OCI-M1 (cell line): ENCODE measurements at places on chromosomes 1 and 21.

DNA sequence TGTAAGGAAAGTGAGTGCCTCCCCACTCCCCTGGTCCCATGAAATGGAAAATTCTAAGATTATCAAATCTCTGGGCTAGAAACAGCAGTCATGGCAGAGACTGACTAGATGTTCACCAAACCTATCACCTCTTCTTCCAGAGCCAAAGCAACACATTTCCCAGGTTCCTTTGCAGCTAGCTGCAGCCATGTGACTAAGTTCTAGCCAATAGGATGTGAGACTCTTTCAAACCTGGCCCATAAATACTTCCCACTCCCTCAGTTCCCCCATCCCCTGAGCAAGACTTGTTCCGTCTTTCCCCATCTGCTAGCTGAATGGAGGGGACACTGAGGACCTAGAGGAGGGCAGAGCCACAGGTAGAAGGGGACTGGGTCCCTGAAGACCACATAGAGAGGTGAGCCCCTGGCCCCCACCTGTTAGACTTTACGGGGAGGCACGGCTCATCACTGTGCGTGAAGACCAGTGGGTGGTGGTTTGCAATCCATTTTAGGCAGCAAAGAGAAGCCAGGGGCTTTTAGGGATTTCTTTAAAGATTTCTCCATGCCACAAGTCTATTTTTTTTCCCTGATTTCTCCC, 17.2 kb downstream of the FAM43B start:
- DNase-seq: no peak

- DNase-seq: no peak
Measured at GRCh38 chr1:43451157-43451591, 2.6 kb downstream of the HYI start.

DNA sequence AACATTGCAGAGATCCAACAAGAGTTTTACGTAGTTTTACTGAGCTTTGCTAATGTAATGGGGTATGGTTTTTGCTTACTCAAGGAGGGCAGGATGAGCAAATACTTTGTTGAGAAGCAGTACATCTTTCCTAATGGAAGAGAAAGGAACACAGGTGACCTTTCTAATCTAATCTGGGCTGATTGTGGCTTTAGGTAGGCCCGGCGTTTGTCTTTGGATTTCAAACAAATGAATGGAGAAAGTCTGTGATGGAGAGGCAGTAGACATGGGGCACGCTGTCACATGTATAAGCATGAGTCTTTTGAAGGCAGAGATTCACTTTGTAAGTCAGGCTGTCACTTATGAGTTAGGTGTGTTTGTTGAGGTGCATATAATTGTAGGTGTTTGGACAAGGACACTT, 1.7 kb downstream of the PLEKHM2 start:
- no peak for DNase-seq

- DNase-seq: no peak
Measured at GRCh38 chr1:21912038-21912758, 24.9 kb downstream of the HSPG2 start.

DNA sequence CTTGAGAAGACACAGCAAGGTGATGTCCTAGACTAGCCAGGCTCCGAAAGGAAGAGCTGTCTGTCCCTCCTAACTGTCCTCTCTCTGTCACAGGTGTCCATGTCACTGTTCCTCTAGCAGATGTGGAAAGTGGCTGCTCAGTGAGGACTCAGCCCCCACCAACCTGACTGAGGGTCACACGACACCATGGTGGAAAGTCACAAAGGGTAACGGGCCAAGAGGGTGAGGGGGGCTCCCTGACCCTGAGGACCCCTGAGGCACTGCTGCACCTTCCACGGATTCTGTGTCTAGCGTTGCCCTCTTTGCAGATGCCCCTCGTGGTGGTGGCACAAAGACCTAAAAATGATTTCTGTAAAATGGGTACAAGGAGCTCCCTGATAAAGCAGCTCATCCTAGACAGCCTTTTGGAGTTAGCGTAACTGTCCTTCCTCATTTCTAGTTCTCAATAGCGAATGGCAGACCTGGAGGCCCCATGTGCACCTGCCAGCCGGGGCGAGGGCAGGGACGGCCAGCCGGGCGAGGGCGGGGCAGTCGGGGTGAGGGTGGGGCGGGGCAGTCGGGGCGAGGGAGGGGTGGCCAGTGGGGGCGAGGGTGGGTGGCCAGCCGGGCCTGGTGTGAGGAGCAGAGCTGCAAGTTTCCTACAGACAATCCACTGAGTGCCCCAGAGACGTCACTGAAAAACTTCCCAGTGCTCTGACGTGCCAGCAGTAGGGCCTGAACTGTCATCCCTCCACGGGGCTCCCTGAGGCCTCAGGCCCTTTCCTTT, 23.4 kb downstream of the POFUT2 start:
- DNase-seq: no peak

GRCh38 chr1:55143684-55144083, 71.5 kb downstream of the USP24 start:
- DNase-seq: peak; percentile 16

- no peak for DNase-seq
Measured at GRCh38 chr1:173481195-173481772, 4.1 kb downstream of the PRDX6 start.

DNA sequence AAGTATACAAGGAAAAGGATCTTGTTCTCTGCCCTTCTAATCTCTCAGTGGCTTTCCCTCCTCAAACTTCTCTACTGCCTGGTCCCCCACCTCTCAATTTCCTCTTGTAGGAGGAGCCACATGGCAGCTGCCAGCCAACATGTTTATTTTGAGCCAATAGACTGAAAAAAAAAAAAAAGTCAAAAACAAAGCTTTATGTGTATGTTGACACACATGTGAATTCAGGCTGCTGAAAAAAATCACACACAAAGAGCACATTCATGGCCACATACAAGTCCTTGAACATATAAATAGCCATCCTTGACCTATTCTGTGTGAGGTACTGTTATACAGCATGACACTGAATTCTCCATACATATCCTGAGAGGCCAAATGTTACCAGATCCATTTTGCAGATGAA, 3.7 kb downstream of the PTPN14 start:
- no peak for DNase-seq

DNA sequence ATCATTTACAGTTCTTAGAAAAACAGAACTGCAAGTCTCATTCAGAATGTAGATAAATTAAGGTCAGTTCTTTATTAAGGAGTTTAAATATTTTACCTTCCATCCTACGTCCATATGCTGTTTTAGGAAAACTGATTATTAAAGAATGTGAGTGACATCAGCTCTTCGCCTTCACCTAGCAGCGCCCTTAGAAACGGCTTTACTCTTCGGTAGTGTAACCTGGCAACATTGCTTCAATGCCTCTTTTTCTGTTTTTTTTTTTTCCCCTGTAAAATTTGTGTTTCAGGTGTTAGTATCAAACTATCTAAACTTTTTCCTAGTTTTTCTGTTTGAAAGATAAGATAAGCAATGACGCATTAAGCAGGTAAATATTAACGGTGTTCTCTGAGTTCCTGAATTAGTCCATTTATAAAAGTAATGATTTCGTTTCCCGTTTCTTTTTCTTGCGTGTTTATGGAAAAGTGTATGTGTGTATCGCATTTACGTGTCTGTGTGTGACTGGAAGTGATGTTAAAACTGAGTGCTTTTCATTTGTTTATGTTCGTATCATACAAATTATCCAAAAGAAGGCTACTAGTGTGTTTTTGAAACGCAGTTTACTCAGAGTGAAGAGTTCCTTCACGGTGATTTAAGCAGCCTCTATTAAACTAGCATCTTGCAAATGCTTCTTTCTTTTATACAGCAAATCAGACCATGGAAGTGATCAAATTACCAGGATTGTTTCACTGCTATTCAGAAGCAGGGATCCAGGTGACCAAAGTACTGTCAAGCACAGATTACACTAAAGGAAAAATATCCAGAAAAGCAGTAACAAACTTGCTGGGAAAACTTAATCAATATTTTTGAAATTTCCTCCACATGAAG, 139.0 kb downstream of the SDCCAG8 start:
- no peak for DNase-seq

GRCh38 chr1:29487291-29487690, 251.0 kb downstream of the PTPRU start:
- no peak for DNase-seq

DNA sequence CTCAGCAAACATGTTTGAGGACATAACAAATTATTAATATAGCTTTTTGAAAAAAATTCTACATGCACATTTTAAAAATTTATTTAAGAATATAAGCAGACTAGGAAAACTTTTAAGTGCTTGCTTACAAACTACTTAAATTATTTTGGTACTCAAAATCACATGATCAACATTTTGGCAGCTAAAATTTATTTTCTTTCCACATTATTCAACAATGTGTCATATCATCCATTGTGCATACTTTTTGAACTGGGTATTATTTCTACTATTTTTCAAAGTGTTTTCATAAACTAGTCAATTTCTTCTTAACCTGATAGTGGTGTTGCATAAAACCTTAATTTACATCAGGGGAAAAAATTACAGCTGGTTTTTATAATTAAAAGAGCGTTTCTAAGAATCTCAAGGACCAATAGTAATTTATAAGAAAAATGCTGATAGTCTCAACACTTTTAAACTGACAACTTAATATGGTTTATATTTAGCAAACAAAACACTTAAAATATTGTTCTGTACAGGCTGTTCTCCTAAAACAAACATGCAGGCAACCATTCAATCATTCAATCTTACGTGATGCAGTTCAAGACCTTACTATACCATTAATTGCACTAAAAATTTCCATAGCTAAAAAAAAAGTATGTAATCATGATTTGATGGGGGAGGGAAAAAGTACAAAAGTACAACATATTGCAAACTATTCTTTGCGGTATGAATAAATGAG, 105.0 kb downstream of the GPATCH2 start:
- DNase-seq: no peak

DNA sequence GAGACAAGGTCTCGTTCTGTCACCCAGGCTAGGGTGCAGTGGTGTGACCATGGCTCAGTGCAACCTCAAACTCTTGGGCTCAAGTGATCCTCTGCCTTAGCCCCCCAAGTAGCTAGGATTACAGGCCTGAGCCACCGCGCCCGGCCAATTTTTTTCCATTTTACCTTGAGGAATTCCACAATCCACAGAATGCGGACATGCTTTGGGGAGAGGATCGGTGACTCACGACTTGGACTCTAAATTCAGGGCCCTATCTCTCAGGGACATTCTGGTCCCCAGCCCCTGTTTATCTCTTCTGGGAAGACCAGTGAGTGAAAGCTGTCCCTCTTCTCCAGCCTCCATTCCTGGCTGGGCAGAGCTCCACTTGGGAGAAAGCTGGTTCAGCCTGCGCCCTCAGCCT, 5.2 kb downstream of the PADI1 start:
- no peak for DNase-seq

DNA sequence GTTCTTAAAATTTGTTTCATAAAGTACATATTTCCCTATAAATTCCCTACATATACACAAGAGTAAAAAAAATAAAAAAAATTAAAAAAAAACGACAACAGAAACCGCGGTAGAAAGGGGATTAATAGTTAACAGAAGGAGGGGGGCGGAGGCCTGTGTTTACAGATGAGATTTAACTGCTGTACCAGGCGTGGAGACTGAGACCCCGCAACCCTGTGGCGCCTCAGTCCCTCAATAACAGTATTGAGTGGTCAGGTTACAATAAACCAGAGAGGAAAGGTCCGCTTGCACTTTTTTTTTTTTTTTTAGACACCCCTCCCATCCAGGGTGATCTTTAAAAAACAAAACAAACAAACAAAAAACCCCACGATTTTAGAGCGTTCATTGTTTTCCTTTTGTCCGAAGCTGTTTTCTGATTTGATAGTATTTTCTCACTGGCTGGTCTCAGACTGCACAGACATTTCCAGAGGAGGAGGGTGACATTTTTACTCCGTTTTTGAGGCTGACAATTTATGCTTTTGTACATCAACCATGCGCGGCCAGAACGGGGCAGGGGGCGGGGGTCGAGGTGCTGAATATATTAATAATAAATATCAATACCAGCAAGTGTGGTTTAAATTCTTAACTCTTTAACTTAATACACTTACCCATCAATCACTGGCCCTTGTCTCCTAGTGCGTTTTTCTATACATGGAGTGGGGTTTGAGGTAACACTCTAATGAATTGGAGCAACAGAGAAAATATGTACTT, 1223.9 kb downstream of the BRINP3 start:
- DNase-seq: no peak

GRCh38 chr1:225685476-225686176, 32.7 kb upstream of the ENAH start:
- DNase-seq: no peak

DNA sequence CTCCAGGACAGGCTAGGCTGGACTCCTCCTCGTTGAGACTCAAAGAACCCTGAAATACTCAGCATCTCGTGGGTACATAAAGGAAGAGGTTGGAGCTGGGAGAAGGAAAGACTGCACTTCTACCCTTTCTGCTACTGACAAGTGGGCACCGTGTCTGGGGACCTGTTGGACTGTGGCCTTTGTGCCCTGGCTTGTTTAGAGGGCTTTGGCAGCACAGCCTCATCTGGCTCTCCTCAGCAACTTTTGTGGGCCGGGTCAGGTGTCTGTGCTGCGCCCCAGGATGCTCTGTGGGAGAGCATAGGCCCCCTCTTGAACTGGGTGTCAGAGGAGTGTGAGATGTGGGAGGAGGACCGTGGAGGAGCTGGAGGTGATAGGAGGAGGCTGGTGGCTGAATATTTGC, 142.4 kb downstream of the FCRL5 start:
- no peak for DNase-seq

- DNase-seq: no peak
Measured at GRCh38 chr21:45847870-45848269, 133.7 kb upstream of the COL6A1 start.

- DNase-seq: no peak
Measured at GRCh38 chr1:56797065-56797685, 22.0 kb downstream of the FYB2 start.

DNA sequence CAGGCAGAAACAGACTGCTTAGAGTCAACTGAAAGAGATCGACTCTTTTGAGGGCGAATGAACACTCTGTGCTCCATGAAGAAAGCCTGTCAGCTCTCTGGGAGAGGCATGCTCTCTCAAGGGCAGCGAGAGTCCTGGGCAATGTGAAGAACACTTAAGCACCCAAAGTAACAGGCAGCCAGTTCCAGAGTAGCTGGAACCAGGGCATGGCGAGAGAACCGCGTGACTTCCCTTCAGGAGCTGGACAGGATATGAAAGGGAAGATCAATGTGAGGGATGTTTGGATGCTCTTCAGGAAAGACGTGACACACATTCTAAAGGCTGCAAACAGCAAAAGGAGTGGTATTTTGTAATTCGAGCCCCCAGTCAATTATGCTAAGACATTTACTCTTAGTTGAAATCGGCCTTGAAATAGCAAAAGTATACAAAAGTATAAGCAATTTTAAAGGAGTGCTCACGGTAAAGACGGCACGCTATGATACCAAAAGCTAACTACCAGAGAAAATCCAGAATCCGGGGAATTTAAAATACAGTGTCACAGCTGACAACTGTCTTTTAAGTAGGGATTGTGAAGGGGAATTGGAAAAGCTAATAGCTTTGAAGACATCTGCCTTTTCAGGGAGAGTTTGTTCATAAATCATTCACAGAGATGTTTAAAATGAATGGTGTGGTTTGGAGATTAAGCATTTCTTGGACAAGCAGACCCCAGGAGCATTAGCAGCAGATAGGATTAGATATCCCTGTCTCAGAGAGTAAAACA, 20.8 kb downstream of the ADAMTS5 start:
- no peak for DNase-seq
